GM04503 (cell line): ENCODE measurements at places on chromosomes 5 and 9.

GRCh38 chr5:42811591-42812446, at the start of gene SELENOP:
TSS of gene SELENOP (minus strand) at chr5:42811892. CDS start at chr5:42808353, 3,539 bp downstream.
- DNase-seq = peak; percentile 6

DNA sequence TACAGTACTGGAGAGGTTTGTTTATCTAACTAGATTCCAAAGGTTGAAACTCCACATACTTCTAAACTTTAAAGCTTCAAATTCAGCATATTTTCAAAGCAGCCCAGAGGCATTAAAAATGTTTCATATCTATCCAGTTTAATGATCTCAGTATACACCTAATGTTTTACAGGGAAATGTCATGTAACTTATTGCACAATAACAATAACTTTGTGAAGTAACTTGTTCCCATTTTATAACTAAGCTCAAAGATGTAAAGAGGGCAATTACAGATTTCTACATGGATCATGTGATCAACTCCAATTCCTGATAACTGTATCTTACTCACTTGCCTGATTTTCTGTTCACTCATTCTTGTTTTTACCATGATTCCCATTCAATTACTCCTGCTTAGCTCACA, 610.0 kb downstream of the TAF11L14 start:
- no peak for DNase-seq

GRCh38 chr9:2740616-2741015, 23.3 kb downstream of the KCNV2 start:
- DNase-seq = no peak

DNA sequence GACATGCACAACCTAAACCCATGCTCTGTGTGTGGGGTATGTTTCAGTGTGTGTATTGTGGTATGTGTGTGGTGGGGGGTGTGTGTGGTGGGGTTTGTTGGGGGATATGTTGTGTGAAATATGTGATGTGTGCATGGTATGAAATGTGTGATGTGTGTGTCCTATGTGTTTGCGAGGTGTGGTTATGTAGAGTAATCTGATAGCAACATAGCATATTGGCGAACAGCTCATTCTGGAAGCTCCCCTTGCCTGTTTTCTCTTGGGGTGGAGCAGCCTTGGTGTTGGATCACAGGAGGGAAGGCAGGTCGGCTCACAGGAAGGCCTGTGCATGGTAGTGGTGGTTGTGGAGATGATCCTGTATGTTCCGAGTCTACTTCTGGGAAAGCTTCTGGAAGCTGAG, 35.4 kb upstream of the PHF2 start:
- no peak for DNase-seq

GRCh38 chr5:142798099-142798770, 28.1 kb downstream of the ARHGAP26 start:
- no peak for DNase-seq

DNA sequence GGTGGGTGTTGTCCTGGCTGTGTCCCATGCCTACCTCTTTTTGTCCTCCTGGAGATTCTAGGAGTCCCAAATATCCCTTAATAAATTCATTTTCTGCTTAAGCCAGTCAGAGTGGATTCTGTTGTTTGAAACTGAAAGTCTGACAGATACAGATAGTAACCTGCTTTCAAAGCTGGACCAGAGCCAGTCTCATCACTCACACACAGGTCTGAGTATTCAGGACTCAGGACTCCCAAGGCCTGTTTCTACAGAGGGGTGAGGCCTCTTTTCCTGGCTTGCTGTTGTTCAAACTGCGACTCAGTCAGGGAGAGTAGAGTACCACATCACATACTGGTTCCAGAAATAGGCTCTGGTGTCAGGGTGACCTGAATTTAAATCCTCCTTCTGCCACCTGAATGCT, 190.1 kb downstream of the PAX5 start:
- DNase-seq = no peak

DNA sequence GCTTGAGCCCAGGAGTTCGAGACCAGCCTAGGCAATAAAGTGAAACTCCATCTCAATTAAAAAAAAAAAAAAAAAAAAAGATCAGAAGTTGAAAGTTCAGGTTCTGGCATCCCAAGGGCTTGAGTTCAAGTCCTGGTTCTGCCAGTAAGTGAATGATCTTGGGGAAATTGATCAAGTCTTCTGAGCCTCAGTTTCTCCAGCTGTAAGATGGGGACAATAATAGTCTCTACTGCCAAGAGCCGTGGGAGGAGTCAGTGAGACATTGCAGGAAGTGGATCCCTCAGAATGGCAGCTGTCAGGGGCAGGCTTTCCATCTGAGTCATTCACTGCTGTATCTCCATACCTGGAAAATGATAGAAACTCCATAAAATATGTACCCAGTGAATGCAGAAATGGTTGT, 37.8 kb upstream of the FUBP3 start:
- DNase-seq = no peak

GRCh38 chr9:120913647-120914264, 12.8 kb downstream of the TRAF1 start:
- no peak for DNase-seq

GRCh38 chr9:126933334-126933980, 18.9 kb downstream of the RALGPS1 start:
- DNase-seq = no peak

DNA sequence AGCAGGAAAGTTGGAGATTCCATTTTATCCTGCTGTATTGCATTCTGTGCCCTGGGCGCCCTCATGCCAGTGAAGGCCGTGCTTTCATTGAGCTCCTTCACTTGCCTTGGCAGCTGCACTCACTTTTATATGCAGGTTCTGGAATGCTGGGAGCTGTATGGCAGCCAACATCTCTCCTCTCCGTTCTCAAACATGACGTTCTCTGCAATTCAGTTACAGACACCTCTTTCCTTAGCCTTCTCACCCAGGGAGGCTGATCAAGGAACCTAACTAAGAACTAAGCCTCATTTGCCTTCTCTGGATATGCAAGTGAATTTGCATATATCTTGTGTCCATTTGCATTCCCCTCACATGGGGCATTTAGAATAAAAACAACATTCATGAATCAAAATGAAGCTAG, 29.4 kb upstream of the PURA start:
- no peak for DNase-seq

- DNase-seq = no peak
Measured at GRCh38 chr5:27769748-27770402, 731.5 kb upstream of the CDH9 start.
